ENCODE measurements at places on chromosomes 5 and 9. TPM values are rescaled to one million over a fixed set of nuclear protein-coding genes. Genes with fewer than 3 reads are reported as not detected.
A peak's percentile ranks its signal among the peaks of the same experiment; 100 is the strongest.

DNA sequence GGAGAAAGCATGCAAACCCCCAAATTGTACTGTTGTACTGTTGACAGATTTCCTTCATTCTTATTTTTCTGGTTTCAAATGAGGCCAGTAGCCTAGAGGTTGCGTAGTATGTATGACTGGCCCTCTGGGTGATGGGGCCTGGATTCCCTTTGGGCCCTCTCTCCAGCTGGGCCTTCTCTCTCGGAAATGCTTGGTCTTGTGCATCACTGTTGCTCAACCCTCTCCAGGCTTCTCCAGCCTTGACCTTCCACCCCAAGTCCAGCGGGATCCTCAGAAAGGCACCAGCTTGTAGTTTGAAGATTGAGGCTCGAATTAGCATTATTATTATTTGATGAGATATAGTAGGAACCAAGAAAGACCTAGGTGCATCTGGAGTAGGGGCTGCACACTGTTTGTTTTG lies 87.0 kb downstream of the ANGPTL2 start:
- no peaks in the 10 kb centered on the region for H3K4me1 ChIP-seq
- no peaks in the 10 kb centered on the region for H3K27me3 ChIP-seq
- no peak for DNase-seq

GRCh38 chr5:15566789-15567188 lies 66.8 kb downstream of the FBXL7 start:
- no peak for DNase-seq
- H3K4me1 ChIP-seq: no peaks in the 10 kb centered on the region
- no peak overlapping the region for H3K27ac ChIP-seq

Gene ANKRD18B
- total RNA-seq: 0.56 TPM

Gene ADAMTS16
- total RNA-seq: not detected

DNA sequence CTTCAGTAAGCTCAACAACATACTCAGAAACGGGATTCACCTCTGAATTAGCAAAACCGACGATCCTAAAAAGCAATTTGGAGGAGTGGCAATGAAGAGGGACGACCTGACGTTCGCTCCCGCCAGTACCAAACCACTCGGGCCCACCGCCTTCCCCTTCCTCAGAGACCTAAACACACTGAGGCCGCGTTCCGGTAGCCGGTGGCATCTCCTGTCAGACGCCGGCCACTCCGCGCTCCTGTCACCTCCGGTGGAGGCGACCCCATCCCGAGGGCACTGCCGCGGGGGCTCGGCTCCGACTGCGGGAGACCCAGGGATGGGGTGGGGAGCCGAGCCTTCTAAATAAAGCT lies 617 bp downstream of the PPP6C start:
- peak; percentile 34 for DNase-seq
- peaks cover 11% of the 10 kb centered on the region for H3K36me3 ChIP-seq
- H3K4me1 ChIP-seq: peaks cover 55% of the 10 kb centered on the region
- no peaks in the 10 kb centered on the region for H3K27me3 ChIP-seq
- H3K27ac ChIP-seq: peak overlapping the region; percentile 97

DNA sequence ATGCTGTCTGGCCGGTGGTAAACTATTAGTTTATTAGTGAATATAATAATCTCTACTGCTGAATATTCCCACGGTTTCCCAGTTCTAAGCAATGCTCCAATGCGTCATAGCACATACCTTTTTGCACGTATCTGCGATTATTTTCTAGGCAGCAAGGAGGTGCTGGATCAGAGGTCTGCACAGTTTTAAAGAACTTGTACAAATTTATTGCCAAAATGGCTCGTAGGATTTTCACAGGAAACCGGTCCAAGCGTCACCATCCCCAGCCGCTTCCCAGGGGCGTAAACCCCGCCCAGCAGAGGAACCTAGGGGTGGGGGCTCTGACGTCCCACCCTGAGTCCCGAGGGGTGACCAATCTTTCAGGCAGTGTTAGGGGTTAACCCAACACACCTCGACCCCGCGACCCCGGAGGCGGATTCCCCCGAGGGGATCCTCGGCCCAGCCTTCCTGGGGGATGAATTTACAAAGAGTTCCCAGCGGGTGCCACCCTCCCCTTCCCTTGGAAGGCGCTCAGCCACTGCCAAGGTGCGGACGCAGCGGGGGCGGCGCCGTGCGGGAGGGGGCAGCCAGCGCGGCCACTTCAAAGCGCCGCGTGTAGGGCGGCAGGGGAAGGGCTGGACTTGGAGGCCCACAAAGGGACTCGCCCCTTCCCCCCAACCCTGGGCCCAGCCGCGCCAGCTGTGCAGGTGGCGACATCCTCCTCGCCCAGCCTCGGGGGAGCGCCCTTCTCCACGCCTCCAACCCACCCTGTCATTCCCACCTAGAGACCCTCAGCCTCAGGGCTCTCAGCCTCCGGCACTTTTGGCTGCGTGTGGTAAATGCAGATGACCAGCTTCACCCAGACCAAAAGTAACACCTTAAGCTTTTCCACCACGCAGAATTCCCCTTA lies 43.5 kb upstream of the TCF7 start:
- peaks cover 58% of the 10 kb centered on the region for H3K4me1 ChIP-seq
- peaks cover 3% of the 10 kb centered on the region for H3K36me3 ChIP-seq
- H3K27me3 ChIP-seq: no peaks in the 10 kb centered on the region
- peak overlapping the region; percentile 93 for H3K27ac ChIP-seq

- peak overlapping the region; percentile 87 for H3K27ac ChIP-seq
- peak overlapping the region; percentile 97 for H3K4me3 ChIP-seq
- H3K27me3 ChIP-seq: no peaks in the 10 kb centered on the region
- peaks cover 36% of the 10 kb centered on the region for H3K4me1 ChIP-seq
- peaks cover 29% of the 10 kb centered on the region for H3K36me3 ChIP-seq
These were observed 984 bp upstream of the RAD23B start for GRCh38 chr9:107281922-107282667.

DNA sequence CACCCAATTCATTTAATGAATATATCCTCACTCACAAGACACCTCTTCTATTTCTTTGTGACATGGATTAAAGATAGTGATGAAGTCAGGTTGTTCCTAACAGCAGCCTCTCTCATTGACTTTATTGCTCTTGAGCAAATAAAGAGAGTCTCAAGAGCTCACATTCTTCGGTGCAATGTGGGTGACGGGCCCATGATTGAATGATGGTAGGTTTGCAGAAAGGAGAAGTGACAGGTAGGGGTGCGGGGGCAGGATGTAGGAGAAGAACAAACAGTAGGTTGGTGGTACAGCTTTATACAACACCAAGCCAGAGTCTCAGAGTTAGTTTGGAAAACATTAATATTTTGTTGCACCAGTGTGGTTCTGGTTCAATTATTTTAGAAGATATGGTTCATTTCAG lies 122.2 kb downstream of the SLIT3 start:
- no peak overlapping the region for H3K27ac ChIP-seq
- no peak overlapping the region for H3K4me3 ChIP-seq
- no peaks in the 10 kb centered on the region for H3K4me1 ChIP-seq
- no peak for DNase-seq
- H3K36me3 ChIP-seq: no peaks in the 10 kb centered on the region
- H3K27me3 ChIP-seq: no peaks in the 10 kb centered on the region

Gene UNC5A
- not detected for total RNA-seq

GRCh38 chr9:135045928-135046738 lies 41.3 kb upstream of the OLFM1 start:
- no peaks in the 10 kb centered on the region for H3K4me1 ChIP-seq
- no peak overlapping the region for H3K4me3 ChIP-seq
- no peaks in the 10 kb centered on the region for H3K36me3 ChIP-seq
- H3K27ac ChIP-seq: no peak overlapping the region

- no peak overlapping the region for H3K4me3 ChIP-seq
- no peaks in the 10 kb centered on the region for H3K36me3 ChIP-seq
- H3K27ac ChIP-seq: no peak overlapping the region
- H3K4me1 ChIP-seq: no peaks in the 10 kb centered on the region
- H3K27me3 ChIP-seq: peaks cover 5% of the 10 kb centered on the region
These were observed 92.2 kb downstream of the ADGRV1 start for GRCh38 chr5:90650767-90651166.

GRCh38 chr9:122827761-122828093 lies 661 bp downstream of the PDCL start:
- peak overlapping the region; percentile 94 for H3K4me3 ChIP-seq
- DNase-seq: no peak
- H3K27ac ChIP-seq: peak overlapping the region; percentile 94
- peaks cover 26% of the 10 kb centered on the region for H3K4me1 ChIP-seq
- no peaks in the 10 kb centered on the region for H3K27me3 ChIP-seq

GRCh38 chr5:95989283-95990048 lies 27.8 kb upstream of the ELL2 start:
- no peak overlapping the region for H3K4me3 ChIP-seq
- peaks cover 8% of the 10 kb centered on the region for H3K27me3 ChIP-seq
- H3K27ac ChIP-seq: no peak overlapping the region
- H3K4me1 ChIP-seq: no peaks in the 10 kb centered on the region
- H3K36me3 ChIP-seq: no peaks in the 10 kb centered on the region

DNA sequence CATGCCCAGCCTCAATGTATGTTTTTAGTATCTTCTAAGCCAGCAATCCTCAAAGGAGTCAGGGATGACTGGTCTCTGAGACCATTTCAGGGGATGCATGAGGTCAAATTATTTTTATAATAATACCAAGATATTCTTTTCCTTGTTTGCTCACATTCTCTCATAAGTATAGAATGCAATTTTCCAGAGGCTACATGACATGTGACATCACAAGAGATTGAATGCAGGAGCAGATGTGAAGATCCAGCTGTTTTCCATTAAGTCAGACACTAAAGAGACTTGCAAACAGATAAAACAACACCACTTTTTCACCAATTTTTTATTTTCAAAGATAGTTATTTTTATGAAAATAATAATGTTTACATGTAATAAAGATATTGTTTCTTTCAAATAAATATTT lies 22.0 kb upstream of the FREM1 start:
- H3K36me3 ChIP-seq: no peaks in the 10 kb centered on the region
- no peak for DNase-seq
- peaks cover 3% of the 10 kb centered on the region for H3K27me3 ChIP-seq
- H3K4me3 ChIP-seq: no peak overlapping the region
- no peaks in the 10 kb centered on the region for H3K4me1 ChIP-seq

GRCh38 chr9:86163503-86163902 lies 64.1 kb upstream of the GOLM1 start:
- H3K27me3 ChIP-seq: no peaks in the 10 kb centered on the region
- no peak for DNase-seq
- H3K36me3 ChIP-seq: no peaks in the 10 kb centered on the region

DNA sequence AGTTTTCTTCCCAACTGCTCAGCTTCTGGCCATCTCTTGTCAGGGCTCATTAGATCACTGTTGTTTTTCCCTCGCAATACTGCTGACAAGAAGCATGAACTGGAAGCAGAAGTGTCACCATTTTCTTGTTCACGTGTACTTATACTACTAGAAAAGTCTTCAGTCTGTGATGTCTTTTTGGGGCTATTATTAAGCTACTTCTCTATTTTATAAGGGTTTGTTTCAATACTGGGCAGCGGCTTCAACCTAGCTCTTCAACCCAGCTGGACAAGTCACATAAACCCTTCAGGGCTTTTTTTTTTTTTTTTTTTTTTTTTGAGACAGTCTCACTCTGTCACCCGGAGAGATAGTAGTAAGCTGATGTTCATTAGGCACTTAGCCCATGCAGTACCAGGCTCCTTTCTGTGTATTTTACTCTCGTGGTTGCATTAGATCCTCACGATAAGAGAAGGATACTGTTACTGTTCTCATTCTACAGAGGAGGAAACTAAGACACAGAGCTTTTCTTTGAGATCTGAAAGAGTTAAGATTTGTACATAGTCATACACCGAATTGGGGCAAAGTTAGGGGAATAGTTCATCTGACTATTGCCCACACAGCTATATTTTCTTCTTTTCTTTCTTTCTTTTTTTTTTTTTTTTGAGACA lies 20.5 kb downstream of the RAPGEF1 start:
- peaks cover 35% of the 10 kb centered on the region for H3K36me3 ChIP-seq
- no peak overlapping the region for H3K27ac ChIP-seq
- DNase-seq: no peak
- no peak overlapping the region for H3K4me3 ChIP-seq
- H3K27me3 ChIP-seq: no peaks in the 10 kb centered on the region
- H3K4me1 ChIP-seq: peaks cover 56% of the 10 kb centered on the region

- no peak for DNase-seq
- H3K4me1 ChIP-seq: no peaks in the 10 kb centered on the region
- no peak overlapping the region for H3K27ac ChIP-seq
- no peaks in the 10 kb centered on the region for H3K36me3 ChIP-seq
- no peak overlapping the region for H3K4me3 ChIP-seq
- no peaks in the 10 kb centered on the region for H3K27me3 ChIP-seq
These were observed 300.8 kb downstream of the CDH9 start for GRCh38 chr5:26737348-26738265.

DNA sequence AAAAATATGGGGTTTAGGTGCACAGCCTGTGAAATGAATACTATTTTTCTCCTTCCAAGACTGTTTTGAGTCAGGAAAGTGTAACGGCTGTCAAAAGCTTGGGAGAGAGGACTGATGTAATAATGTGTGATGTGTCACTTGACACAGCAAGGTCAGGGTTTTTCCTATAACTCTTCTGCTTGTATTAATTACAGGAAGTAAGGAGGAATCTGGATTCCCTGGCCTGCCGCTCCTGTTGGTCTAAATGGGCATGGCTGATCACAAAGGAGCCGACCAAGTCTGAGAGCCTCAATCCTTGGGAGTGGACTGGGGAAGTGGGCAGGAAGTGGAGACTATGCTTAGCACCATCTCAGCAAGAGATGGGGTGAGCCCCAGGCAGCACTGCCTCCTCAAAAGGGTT lies 16.7 kb upstream of the SLC28A3 start:
- no peaks in the 10 kb centered on the region for H3K4me1 ChIP-seq
- H3K27me3 ChIP-seq: no peaks in the 10 kb centered on the region
- no peak for DNase-seq
- H3K36me3 ChIP-seq: no peaks in the 10 kb centered on the region
- no peak overlapping the region for H3K27ac ChIP-seq
- no peak overlapping the region for H3K4me3 ChIP-seq

GRCh38 chr5:168401226-168401625 lies 85.0 kb upstream of the RARS1 start:
- no peak overlapping the region for H3K4me3 ChIP-seq
- H3K27ac ChIP-seq: no peak overlapping the region
- H3K36me3 ChIP-seq: no peaks in the 10 kb centered on the region
- no peak for DNase-seq
- no peaks in the 10 kb centered on the region for H3K4me1 ChIP-seq
- H3K27me3 ChIP-seq: peaks cover 16% of the 10 kb centered on the region

Gene SEMA6A
- not detected for total RNA-seq
